ENCODE measurements at places on chromosomes 11 and 22.

DNA sequence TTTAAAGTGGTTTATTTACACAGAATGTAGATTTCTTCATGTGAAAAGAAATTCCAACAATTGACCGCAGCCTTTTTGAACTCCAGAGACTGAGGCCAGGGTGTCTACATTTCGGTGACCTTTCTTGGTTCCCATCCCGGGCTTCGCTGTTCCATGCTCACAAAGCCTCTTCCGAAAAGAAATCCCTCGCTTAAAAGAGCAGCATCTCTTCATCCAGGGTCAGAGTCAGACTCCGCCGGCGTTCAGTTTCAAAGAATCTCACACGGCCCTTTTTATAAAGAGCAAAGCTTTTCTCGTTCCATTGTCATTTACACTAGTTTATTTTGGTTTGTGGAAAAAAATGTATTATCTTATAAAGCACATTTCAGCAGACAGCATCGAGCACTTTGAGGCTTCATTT, 530.6 kb upstream of the B3GAT1 start:
- DNase-seq = no peak

GRCh38 chr22:42769574-42770447, 49.1 kb upstream of the A4GALT start:
- no peak for DNase-seq

- DNase-seq = no peak
These were observed 721.7 kb downstream of the DLG2 start for GRCh38 chr11:84905411-84905810.

- DNase-seq = no peak
These were observed 5.2 kb downstream of the IGSF9B start for GRCh38 chr11:133951327-133952198.

DNA sequence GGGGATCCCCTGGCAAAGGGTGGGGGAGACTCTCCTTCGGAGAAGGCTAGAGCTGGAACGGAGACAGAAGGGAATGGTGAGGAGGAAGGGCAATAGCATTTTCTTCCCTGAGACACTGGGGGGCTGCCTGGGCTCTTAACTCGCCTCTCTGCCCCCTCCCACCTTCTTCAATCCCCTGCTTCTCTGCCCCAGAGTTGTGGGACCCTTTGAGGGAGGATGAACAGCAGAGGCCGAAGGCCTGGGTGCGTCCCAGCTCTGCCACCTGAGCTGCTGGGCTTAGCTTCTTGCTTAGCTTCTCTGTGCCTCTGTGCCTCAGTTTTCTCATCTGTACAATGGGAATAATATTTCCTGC, 72.4 kb downstream of the RTL6 start:
- no peak for DNase-seq

DNA sequence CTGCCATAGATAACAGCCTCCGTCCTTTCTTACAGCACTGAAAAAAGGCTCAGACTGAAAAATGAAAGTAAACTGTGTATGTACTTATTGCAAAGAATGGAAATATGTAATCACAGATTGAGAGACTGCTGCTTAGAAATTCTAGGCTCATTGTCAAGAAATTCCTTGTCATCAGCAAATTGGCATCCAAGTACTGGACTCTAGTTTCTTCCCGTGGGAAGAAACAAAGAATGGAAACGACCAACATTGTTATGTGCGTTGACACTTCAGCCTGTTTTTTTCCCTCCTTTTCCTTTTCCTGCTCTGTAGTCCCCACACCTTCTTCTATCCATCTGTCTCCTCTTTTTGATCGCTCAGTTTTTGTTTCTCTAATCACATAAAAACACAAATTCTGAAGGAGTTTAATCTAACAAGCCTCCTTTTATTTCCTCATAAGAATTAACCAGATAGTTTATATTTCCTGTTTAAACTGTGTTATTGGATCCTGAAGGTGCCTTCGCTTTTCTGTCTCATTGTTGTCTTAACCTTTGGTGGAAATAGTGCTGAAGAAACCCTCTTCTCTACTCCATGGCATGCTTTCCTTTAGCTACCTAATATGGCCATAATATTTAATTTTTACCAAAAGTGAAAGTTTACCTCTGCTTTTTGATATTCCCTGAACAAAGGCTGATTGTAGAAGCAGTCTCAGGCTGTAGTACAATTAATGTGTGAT, 20.0 kb upstream of the CASP12 start:
- DNase-seq = peak; percentile 55

DNA sequence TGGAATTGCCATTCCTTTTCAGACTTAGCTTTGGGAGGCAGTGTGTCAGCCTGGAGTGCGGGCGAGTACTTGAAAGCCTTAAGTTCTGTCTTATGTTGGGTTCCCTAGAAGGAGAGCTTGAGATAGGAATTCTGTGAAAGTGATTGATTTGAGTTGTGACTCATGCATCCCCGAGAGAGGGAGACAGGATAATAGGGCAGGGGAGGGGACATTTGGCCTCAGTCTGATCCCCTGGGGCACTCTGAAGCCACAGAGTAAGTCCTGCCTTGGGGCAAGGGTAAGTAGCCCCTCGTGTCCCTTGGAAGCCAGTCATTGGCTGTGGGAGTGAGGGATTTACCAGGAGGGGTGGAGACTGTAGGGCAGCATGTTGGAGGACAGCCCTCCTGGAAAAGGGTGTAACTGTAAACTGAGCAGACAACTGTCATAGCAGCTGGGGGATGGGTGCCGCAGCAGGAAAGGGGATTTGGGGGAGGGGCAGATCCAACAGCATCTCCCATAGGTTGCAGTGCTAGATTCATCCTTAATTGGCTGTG, 44.0 kb downstream of the KIAA1671 start:
- DNase-seq = no peak

DNA sequence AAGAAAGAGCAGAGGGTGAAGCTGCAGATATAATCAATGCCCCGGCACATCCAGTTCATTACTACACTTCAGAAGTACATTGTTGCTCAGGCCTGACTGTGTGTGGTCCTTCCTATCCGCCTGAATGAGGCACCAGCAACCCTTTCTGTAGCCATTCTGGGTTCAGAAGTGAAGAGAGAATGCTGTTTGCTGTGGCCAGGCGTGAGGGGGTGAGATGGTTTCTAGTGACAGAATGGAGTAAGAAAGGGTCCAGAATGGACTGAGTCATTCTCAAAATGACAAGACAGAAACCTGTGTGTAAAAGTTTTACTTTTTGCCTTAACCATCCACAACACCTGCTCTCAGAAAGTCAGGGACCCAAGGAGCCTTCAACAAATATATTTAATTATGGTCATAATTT, 334.8 kb downstream of the GUCY1A2 start:
- DNase-seq = no peak

GRCh38 chr11:2675540-2675939, 24.3 kb downstream of the KCNQ1OT1 start:
- no peak for DNase-seq

DNA sequence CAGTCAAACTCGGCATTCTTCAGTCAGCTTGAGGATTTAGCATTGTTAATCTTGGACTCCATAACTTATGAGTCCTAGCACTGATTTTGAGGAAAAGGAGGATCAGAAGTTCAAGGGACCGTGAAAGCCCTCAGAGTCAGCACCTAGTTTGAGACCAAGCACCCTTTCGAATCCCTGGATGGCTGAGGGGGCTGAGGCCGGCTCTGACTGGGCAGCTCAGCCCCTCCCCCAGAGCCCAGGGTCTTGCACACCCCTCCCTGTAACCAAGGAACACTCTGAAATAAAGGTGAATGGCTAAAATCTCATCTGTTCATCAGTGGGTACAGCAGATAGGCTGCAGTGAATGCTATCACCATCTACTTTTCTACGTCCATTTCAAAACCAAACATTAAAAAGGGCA, 27.3 kb downstream of the SLC25A18 start:
- no peak for DNase-seq

- no peak for DNase-seq
These were observed 7.6 kb upstream of the MUC15 start for GRCh38 chr11:26579683-26580082.

GRCh38 chr11:65416341-65416824, 6.2 kb upstream of the NEAT1 start:
- peak; percentile 92 for DNase-seq

DNA sequence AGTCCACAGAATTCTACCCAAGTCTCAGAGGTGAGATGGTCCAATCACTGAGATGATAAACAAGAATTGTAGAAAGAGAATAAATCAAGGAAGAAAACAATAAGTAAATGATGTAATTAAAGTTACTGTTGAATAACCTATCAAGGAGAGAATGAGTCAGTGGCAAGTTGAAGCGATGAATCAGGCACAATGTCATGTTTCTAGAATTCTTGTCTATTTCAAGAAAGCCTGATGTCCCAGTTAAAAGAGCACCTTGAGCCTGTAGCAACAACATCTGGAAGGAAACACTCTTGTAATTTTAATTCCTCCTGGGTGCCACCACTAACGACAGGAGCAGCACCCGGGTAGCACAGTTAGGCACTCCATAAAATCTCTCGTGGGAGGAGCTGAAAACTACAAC, 67.9 kb upstream of the SLC35C1 start:
- DNase-seq = no peak

GRCh38 chr11:72771507-72771906, 19.3 kb upstream of the ARAP1 start:
- DNase-seq = no peak

- no peak for DNase-seq
These were observed 320.5 kb downstream of the AASDHPPT start for GRCh38 chr11:106397787-106398501.

- DNase-seq = no peak
These were observed 145.9 kb downstream of the MAML2 start for GRCh38 chr11:96197103-96197502.

DNA sequence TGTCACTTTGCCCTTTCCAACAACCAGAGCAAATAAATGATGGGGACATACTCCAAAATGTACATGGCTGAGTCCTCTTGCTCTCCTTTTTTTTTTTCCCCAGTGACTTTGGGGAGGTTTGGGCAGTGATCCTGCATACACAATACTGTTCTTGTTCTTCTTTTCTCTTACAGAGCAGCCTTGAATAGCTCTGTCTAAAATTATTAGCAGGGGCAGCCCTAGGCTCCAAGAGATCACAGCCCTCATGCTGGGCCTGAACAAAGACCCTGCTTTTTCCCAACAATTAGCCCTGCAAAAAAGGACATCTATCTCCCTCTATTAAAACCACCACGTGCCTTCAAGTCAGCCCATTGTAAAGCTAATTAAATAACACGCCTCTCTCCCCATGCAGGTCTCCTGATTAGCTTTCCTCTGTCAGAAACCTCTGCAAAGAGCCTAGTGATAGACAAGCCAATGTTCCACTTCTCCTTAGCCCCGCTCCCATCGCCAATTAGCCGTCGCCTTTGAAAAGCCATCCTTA, 54.7 kb downstream of the ETS1 start:
- no peak for DNase-seq

DNA sequence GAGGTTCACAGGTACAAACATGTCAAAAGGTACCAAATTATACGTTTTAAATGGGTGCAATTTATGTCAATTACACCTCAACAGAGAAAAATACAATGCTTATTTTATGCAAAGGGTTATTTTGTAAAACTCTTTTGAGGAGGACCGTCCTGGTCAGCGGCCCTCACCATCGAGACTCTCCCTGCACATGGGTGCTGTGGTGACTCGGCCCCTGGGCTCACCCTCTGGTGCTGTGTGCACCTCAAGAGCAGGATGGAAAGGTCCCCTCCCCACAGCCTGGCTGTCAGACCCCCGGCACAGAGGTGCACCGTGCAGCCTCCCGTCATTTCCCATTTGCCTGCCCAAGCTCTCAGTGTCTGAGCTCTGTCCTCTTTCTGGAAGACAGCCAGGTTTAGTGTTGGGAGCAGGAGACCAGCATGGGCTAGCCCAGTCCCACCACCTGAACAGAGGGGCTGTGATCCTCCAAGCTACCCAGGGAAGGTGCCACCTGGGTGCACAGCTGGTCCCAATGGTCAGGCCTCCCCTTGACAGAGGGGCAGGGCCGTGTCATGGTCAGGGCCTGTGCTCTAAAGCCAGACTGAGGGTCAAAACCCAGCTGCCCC, 41.8 kb upstream of the PRODH start:
- DNase-seq = no peak

GRCh38 chr22:38505541-38506117, 482 bp downstream of the DDX17 start:
- peak; percentile 71 for DNase-seq

- no peak for DNase-seq
These were observed 3.9 kb upstream of the ARFGAP3 start for GRCh38 chr22:42860968-42861367.

DNA sequence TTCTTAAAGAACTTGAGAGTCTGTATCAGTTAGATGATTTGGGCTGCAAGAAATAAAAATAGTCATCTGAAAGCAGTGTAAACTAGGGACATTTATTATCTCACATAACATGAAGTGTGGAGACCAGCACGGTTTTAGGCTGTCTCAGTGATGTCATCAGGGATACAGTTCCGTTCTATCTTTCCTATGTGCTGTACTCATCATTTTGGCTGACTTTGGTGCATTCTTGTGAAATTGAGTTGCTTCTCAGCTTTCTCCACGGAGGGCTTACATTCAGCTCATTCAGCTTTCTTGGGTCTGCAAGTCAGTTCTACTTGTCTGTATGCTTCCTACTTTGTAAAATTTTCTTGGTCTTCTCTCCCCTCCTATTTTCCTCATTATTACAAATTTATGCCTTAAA, 51.8 kb upstream of the LIN7C start:
- DNase-seq = no peak

- DNase-seq = peak; percentile 50
These were observed 87.1 kb upstream of the RAG2 start for GRCh38 chr11:36684840-36685801.

- DNase-seq = no peak
These were observed 49.3 kb downstream of the PPME1 start for GRCh38 chr11:74220376-74220775.

GRCh38 chr11:33178443-33179180, 17.3 kb upstream of the CSTF3 start:
- no peak for DNase-seq

DNA sequence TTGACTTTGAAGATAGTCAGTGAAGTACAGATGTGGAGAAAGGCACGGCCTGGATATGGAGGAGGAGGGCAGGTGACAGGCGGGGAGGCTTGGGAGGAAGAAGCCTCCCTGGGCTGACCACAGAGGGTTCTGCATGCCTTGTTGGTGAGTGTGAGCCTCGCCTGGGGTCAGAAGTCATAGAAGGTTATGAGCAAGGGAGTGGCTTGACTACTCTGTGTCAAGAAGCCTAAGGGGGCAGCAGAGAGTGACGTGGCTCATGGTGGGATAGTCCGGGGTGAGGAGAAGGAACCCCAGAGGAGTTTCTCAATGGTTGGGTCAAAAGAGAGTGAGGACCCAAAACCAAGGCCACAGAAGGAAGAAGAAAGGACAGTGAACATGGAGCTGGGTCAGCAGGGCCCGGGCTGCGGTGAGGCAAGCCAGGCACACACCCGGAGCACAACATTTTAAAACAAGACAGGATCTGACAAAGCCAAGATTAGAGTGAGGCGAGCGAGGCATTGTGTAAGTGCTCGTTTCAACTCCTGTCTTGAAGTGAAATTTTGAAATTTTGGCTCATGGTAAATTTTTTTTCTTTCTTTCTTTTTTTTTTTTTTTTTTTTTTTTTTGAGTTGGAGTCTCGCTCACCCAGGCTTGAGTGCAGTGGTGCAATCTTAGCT, 31.9 kb downstream of the PDGFB start:
- DNase-seq = no peak

DNA sequence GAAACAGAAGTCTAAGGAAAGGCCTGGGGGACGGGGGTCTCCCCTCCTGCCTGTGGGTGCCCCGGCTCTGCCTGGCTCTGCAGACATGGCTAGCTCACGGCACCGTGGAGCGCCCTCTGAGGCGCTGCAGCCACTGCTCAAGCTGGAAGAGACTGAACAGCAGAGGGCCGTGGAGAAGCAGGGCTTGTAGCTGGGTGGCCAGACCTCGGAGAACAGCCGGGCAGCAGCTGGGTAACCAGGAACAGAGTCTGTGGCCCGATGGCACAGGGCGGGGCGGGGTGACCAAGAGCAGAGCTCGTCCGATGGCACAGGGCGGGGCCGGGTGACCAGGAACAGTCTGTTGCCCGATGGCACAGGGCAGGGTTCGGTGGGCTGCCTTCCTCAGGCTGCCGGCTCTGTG, 18.1 kb downstream of the RNH1 start:
- DNase-seq = no peak

Measured in CD4-positive, alpha-beta T cell treated with Interleukin-17A for 1 hour (primary cell).